ENCODE measurements at places on chromosomes 1 and 21.

- no peak for DNase-seq
Measured at GRCh38 chr1:56625819-56626440, 19.2 kb upstream of the PRKAA2 start.

GRCh38 chr1:84479998-84480397, 932 bp downstream of the RPF1 start:
- DNase-seq = no peak

DNA sequence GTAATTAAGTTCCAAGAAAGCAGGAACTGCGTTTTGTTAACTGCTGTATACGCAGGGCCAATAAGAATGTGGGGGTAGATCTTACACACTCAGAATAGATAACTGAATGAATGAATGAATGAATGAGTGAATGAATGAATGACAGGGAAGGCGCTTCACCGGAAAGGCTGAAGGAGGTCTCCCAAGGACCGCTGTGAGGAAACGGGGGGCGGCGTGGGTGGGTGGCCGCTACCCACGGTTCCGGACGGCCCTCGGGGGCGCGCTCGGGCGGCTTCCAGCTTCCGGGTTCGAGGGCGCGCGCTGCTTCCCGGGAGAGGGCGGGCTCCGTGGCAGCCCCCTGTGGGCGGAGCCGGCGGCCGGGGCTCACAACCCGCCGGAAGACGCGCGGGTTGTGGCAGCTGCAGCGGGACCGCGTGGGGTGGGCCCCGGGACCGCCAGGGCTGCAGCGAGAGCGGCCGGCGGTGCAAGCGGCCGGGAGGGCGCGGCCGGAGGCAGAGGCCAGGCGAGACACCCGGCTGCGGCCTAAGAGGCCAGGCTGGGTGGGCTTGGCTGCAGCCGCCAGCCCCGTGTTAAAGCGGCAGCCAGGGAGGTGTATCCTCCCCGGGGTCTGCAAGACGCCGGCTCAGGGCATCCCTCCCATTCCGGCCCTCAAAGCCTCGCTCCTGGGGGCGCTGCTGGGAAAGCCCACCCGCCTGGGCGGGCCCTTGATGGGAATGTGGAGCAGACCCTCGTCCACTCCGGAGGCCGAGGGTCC, at the start of gene ZFP69:
Gene ZFP69 (plus strand): TSS at position 367 of the 754 bp plus-strand sequence. CDS start 2,072 bp downstream, outside the sequence.
- DNase-seq = peak; percentile 17

DNA sequence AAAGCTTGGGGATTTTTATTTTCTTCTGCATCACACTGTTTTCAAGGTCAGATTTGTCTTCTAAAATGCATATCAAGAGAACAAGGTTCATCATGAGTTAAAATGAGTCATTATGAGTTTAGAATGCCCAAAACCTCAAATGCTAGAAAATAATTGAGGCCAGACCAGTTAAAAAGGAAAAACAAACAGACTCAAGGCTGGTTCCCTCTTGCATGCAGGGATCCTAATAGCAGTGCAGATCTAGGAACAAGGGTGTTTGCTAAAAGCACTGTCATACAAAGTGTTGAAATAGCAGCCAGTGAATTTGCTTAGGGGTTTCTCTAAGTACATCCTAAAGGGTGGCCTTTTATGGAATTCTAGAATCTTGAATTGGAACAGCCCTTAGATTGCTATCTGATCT, 15.3 kb downstream of the BEND5 start:
- no peak for DNase-seq

GRCh38 chr1:117735045-117735992, 129.5 kb downstream of the TENT5C start:
- DNase-seq = no peak

GRCh38 chr1:235018161-235018560, 110.5 kb downstream of the TOMM20 start:
- DNase-seq = no peak

- peak; percentile 81 for DNase-seq
Measured at GRCh38 chr1:11806307-11806936, 431 bp downstream of the CLCN6 start.

DNA sequence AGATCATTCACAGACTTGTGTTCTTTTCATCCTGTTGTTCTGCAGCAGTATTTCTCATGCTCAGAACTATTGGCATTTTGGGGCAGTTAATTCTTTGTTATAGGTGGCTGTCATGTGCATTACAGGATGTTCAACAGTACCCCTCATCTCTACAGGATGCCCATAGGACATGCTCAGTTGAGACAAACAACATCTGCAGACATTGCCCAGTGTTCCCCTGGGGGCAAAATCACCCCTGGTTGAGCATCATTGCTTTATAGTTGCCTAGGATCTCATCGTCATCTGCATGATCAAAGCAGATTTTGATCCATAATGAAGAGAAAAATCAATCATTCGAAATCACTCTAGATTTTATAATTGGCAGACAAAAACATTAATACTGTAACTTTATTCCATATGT, 222.5 kb upstream of the CACYBP start:
- no peak for DNase-seq

DNA sequence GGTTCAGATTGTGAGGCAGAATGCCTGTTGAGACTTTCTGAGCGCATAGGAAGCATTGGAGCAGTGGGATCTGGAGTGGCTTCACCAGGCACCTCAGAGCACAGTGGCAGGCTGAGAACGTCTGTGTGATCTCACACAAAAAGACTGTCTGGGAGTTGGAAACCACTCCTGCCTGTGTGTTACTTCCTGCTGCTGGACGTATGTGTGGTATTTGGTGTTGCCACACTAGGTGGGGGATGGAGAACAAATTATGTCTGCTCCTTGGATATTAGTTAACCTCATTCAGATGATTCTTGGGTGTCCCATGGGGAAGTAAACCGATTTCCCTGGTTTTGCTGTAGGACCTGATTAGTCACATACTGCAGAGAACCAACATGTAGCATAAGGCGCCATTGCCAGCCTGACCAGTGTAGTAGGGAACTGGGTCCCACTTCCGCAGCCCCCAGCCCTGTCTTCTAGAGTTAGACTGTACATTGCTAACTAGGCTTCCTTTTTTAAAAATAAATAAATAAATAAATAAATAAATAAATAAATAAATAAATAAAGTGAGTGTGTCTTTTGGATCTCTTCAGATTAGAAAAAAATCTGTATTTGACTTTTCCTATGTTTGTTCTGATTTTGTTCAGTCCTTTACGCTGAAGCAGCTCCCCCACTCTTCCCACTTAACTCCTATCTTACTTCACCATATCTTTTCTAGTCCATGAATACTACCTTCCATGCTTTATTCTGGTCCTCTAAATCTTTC, 26.9 kb downstream of the UCK2 start:
- no peak for DNase-seq

DNA sequence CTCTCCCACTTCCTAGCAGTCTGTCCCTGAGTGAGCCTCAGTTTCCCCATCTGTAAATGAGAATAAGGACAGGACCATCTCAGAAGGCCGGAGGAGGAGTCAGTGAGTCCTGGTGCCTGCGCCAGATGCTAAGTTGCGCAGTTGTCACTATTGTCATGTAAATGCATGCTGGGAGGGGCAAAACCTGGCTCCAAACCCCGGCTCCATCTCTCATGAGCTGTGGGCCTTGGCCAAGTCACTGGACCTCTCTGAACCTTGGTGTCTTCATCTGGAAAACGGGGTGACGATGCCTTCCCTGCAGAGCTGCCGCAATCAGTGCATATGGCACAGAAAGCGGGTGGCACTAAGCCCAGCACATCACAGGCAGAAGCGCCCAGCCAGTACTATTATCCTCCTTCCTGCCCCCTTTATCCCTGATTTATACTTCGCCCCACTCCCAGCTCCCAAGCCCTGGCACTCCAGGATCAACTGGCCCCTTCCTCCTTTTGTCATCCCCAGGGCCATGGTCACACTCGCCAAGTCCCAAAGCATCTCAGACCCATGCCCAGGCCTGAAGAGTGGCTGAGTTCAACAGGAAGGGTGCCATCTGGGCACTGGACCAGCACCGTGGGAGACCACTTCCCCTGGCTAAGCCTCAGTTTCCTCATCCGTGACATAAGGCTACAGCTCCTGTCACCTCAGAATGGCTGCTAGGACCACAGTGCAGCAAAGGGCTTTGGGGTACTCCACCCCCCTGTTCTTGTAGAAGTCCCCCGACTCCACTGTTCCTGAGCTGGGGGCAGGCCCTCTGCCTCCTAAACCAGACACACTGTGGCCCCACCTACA, 4.3 kb upstream of the PLEKHG5 start:
- no peak for DNase-seq

DNA sequence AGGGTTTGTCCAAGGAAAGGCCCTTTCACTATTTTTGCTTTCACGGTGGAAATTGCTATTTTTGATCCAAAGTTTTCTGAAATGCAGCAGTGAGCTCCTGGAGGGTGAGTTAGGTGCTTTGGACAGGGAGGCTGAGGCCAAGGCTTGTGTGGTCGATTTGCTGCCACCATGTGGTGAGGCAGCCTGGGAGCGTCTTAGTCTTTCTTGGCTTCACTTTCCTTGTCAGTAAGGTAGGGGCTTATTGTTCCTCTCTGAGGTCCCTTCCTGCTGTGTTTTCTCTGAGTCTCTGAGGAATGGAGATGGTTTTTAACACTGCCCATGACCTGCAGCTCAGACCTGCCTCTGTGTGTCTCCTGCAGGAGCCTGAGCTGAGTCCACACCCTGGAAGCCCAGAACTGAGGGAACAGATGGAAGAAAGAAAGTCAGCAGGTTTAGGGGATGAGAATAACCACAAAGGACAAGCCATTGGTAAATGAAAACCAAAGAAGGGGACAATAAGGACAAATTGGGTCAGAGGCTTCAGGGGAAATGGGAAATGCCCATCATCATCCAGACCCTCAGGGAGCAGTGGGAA, 20.1 kb upstream of the S100A10 start:
- no peak for DNase-seq

DNA sequence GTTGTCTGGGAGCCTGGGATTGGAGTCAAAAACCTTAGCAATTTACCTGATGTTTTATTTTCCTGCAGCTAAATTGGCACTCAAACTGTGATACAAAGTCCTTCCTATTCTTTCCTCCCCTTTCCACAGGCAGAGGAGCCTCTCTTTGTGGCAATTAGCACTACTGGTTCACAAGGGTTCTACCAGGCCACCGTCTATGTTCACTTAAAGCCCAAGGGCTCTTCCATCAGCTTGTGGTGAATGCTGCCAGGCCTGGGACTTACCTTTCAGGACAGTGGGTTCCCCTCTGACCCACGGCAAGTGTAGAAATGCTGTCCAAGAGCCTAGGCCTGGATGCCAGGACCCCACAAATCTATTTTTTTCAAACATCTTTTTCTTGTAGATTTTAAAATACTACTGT, 251.9 kb upstream of the B3GALT2 start:
- no peak for DNase-seq

DNA sequence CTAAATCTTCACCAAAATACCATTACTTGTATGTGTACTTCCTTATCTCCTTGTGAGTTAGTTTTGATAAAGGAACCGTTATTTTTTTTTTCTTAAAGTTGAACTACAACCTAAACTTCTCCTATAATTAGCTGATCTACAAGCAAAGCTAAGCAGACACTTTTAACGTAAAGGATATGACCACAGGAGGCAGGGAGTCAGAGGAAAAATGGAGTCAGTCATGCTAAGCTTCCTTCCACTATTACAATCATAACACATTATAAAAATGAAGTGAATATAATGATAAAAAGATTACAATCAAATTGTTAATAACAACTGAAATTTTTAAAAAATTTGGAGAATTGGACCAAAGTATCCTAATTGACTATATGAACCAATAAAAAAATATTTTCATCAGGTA, 892.6 kb downstream of the KCNT2 start:
- no peak for DNase-seq

- DNase-seq = no peak
Measured at GRCh38 chr1:52235646-52236045, 93.8 kb downstream of the ZFYVE9 start.

DNA sequence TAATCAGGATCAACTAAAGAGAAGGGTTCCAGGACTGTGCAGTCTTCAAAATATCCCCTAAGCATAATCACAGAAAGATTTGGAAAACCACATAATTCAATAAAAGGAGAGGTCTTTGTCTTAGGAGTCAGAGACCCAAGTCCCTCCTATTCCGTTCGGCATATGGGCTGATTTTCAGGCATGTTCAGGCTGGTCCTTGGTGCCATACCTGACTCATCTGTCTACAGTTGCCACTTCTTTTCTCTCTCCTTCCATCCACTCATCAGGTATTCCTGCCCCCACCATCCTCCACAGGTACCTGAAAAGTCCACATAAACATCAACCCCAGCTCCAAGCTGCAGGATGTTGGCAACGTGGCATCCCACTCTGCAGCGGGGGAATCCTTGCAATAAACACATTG, 29.7 kb upstream of the RPL11 start:
- DNase-seq = no peak

DNA sequence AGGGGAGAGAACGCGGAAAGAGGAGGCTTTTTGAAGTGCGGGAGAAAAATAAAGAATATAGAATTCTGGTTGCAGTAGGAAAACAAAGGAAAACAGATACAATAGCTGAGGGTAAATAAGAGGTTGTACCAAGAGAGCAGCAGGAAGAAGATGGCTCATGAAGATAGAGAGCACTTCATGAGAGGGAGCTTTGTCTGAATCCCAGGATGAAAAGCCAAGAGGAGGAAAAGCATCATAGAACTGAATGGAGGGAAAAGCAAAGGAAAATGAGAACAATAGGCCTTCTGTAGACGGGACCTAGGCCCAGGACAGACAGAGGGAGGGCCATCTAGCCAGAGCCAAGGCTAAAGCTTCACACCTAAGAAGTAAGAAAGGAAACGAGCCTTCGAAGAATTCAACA, 49.5 kb downstream of the ATP6V1G3 start:
- no peak for DNase-seq

DNA sequence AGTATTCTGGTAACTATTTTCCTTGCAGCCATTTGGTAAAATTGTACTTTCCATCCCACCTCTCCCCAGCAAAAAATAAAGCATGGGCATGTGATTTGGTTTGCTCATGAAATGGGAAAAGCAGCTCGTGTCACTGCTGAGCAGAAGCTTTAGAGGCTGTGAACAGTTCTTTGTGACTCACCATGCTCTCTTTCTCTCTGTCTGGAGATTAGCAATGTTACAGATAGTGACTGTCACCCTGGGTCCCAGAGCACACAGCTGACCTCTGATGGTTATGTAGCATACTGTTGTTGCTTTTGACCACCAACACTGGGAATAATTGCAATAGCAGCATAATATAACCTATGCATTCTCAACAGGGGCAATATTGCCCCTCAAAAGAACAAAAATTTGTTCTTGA, 70.6 kb downstream of the RGS2 start:
- DNase-seq = no peak

DNA sequence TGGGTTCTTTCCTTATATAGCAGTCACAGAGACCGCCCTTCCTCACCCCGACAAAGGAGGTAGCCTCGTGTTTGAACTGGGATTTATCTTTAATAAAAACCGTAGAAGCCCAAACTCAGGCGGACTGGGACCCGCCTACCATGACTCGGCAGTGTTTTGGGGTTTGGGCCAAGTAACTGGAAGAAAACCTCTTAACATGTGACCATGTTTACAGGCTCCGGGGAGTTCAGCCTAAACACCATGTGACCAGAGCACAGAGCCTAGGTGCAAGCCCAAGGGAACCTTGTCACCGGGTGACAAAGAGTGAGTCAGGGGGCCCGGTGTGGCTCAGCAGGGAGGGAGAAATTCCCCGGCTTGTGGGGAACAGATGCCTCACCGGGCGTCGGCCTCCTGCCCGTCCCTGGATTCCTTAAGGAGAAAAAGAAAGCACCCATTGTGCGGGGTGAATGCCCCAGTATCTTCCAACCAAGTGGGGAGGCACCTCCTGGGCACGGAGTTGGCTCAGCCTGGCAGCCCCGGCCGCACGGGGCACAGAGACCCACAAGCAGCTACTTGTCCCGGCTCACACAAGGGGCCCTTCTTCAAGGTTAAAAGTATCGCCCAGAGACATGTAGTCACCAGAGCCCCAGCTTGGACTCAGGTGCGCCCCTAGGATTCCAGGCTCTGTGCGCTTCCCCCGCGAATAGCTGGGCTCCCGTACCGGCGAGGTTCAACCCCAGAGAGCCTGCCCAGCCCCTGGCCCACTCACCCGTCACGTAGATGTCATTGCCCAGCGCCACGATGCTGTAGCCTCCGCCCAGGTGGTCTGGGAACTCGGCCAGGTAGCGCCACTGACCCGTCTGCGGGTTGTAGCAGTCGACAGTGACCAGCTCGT, 1.4 kb downstream of the KLHL21 start:
- peak; percentile 44 for DNase-seq
